ENCODE measurements at places on chromosomes 6 and 20.

DNA sequence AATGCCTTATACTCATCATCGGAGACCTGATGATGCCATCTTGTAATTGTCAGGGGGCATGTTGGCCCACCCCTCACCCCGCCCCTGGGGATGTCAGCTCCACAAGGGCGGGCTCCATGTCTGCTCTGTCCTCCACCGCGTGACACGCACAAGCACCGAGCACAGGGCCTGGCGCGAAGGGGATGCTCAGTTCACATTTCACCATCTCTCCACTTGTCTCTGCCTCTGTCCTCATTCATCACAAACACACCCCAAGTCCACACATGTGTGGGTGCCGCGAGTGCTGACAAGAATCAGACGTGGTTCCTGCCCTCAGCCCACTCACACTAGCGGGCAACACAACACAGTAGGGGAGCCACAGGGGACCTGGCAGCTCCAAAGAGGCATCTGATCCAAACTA, 151.2 kb upstream of the PTPN1 start:
- no peaks in the 10 kb centered on the region for H3K27me3 ChIP-seq
- DNase-seq, result no peak
- H3K4me3 ChIP-seq, result no peak overlapping the region
- no peaks in the 10 kb centered on the region for H3K4me1 ChIP-seq
- H3K27ac ChIP-seq, result no peak overlapping the region

- no peaks in the 10 kb centered on the region for H3K27me3 ChIP-seq
- H3K36me3 ChIP-seq, result no peaks in the 10 kb centered on the region
- DNase-seq, result no peak
- H3K27ac ChIP-seq, result no peak overlapping the region
Measured at GRCh38 chr20:1401451-1401907, 8.6 kb upstream of the FKBP1A start.

DNA sequence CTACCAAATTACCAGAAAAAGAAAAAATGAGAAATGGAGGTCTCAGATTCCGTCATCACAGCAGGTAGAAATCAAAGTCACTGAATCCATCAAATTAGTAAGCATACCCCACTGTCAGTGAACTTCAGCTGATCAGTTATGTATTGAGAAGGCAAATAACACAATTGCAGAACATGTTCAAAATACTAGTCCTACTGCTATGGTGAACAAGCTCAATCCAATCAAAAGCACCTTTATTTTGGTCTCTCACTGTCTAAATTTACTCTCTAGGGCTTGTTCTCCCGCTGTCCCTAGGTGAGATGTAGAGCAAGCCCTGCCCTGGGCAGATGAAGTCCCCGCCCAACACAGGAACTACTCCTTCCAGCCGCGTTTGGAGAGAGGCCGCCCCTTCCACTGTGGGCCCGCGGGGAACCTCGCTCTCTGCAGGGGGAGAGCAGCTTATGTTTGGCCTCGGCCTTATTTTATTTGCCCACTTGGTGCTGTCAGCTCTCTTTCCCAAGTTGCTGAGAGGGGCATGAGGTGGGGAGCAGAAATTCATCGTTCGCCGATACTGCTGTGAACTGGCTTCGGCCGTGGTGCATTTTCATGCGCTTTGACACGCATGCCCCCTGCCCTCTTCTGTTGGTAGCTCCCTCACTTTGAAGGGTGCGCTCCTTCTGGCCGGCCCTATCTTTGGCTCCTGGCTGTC, 14.3 kb upstream of the MAP1LC3A start:
- H3K4me1 ChIP-seq, result no peaks in the 10 kb centered on the region
- H3K4me3 ChIP-seq, result no peak overlapping the region
- no peaks in the 10 kb centered on the region for H3K27me3 ChIP-seq
- DNase-seq, result no peak
- H3K36me3 ChIP-seq, result peaks cover 9% of the 10 kb centered on the region
- no peak overlapping the region for H3K27ac ChIP-seq

DNA sequence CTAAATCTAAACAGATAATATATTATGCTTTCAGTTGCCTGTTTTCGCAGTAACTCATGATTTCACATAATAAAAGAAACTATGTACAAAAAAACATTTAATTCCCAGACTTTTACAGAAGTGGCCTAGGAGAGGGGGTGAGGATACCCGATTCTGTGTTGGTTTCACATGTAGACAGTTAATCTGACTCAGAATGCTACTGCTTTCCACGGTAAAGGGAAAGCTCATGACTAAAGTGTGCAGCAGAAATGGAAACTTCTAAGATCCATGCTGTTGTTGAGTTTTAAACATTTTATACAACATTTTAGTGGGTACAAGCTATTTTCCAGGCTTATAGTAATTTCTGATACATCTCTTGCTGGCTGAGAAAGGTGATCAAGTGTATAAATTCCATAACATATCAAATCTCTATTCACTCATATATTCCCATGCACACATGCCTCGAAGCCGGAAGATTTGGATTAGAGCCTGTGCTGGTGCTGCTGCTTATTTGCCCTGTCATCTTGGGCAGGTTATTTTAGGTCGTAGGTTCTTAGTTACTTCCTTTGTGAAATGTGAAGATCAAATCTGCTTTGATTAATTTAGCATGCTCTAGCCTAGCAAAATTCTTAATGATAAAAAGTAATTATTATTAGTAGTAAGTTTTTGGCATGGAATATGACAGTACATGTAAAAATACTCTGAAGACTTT, 896.7 kb upstream of the MAP3K7 start:
- H3K4me3 ChIP-seq, result no peak overlapping the region
- no peak for DNase-seq
- H3K27me3 ChIP-seq, result no peaks in the 10 kb centered on the region
- no peak overlapping the region for H3K27ac ChIP-seq
- no peaks in the 10 kb centered on the region for H3K36me3 ChIP-seq
- H3K4me1 ChIP-seq, result no peaks in the 10 kb centered on the region

GRCh38 chr6:124294574-124295200, 491.0 kb downstream of the NKAIN2 start:
- no peaks in the 10 kb centered on the region for H3K4me1 ChIP-seq
- DNase-seq, result no peak
- H3K4me3 ChIP-seq, result no peak overlapping the region
- no peaks in the 10 kb centered on the region for H3K36me3 ChIP-seq
- H3K27me3 ChIP-seq, result no peaks in the 10 kb centered on the region
- no peak overlapping the region for H3K27ac ChIP-seq

- H3K27ac ChIP-seq, result no peak overlapping the region
- H3K4me1 ChIP-seq, result no peaks in the 10 kb centered on the region
- no peak for DNase-seq
- no peaks in the 10 kb centered on the region for H3K27me3 ChIP-seq
Measured at GRCh38 chr6:168711049-168711640, 270.2 kb downstream of the SMOC2 start.

DNA sequence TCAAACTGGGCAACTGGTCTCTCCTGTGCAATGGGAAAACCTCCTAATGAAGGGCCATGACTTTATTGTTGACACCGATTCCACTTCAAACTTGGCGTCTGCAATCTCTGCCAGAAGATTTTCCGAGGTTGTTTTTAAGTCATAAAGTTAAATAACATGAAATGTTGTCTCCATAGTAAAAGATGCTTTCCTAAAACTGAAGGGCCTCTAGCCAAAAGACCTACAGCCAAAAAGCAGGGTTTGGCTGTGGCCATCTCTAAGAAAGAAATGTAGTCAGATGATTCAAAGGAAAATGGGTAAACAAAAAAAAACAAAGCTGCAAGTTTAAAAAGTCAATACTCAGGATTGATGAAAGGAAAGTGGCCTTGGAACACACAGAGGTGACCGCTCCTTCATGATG, 14.1 kb downstream of the CD93 start:
- no peaks in the 10 kb centered on the region for H3K4me1 ChIP-seq
- no peak overlapping the region for H3K27ac ChIP-seq
- no peaks in the 10 kb centered on the region for H3K27me3 ChIP-seq
- DNase-seq, result no peak
- no peaks in the 10 kb centered on the region for H3K36me3 ChIP-seq
- H3K4me3 ChIP-seq, result no peak overlapping the region

GRCh38 chr6:2545383-2546038, 205.2 kb downstream of the MYLK4 start:
- DNase-seq, result no peak
- no peak overlapping the region for H3K4me3 ChIP-seq
- no peaks in the 10 kb centered on the region for H3K36me3 ChIP-seq
- H3K4me1 ChIP-seq, result no peaks in the 10 kb centered on the region
- no peak overlapping the region for H3K27ac ChIP-seq
- H3K27me3 ChIP-seq, result no peaks in the 10 kb centered on the region

- no peaks in the 10 kb centered on the region for H3K27me3 ChIP-seq
- H3K27ac ChIP-seq, result peak overlapping the region; percentile 62
Measured at GRCh38 chr6:35663447-35664235, 25.1 kb downstream of the FKBP5 start.

- peaks cover 55% of the 10 kb centered on the region for H3K4me1 ChIP-seq
- H3K27me3 ChIP-seq, result no peaks in the 10 kb centered on the region
- no peaks in the 10 kb centered on the region for H3K36me3 ChIP-seq
- H3K4me3 ChIP-seq, result no peak overlapping the region
- peak; percentile 88 for DNase-seq
Measured at GRCh38 chr6:16333580-16333979, 95.2 kb downstream of the GMPR start.

- H3K4me3 ChIP-seq, result no peak overlapping the region
- H3K36me3 ChIP-seq, result no peaks in the 10 kb centered on the region
- H3K4me1 ChIP-seq, result no peaks in the 10 kb centered on the region
- H3K27me3 ChIP-seq, result peaks cover 5% of the 10 kb centered on the region
- H3K27ac ChIP-seq, result no peak overlapping the region
Measured at GRCh38 chr20:4711511-4711910, 10.2 kb upstream of the PRND start.

GRCh38 chr20:5463007-5463686, 146.4 kb upstream of the PROKR2 start:
- no peaks in the 10 kb centered on the region for H3K36me3 ChIP-seq
- H3K27me3 ChIP-seq, result no peaks in the 10 kb centered on the region
- H3K4me1 ChIP-seq, result no peaks in the 10 kb centered on the region
- no peak for DNase-seq
- H3K27ac ChIP-seq, result no peak overlapping the region
- H3K4me3 ChIP-seq, result no peak overlapping the region

DNA sequence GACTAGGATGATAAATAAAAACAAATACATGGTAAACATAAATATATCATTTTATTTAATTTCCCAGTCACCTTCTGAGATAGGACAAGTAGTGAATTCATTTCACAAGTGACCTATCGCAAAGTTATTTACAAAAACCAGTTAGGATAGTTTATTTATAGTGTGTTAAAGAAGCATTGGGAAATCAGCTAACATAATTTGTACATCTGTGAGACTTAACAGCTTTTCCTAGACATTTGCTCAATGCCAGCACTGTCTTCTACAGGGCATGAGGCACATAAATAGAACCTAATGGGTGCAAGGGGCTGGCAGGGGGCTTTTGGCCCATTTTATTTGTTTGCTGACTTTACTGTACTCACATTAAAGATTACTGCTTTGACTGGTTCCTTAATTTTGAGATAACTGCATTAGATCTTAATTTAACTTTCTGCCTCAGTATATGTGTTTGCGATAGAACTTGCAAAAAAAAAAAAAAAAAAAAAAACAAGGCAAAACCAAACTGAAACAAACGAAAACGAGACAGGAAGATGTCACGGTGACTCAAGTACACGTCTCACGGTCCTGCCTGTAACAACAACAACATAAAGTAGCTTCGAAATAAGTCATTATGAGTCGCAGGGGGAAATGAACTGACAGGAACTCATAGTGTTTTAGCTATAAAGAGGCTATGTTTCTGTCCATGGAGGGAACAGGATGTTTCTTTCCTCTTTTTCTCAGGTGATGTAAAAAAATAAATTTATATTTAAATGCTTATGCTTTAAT, 133.7 kb upstream of the GMDS start:
- peak; percentile 55 for DNase-seq
- H3K4me3 ChIP-seq, result no peak overlapping the region
- H3K27ac ChIP-seq, result no peak overlapping the region
- no peaks in the 10 kb centered on the region for H3K36me3 ChIP-seq
- no peaks in the 10 kb centered on the region for H3K4me1 ChIP-seq

GRCh38 chr6:134346932-134347545, 29.1 kb upstream of the SGK1 start:
- H3K4me3 ChIP-seq, result no peak overlapping the region
- DNase-seq, result no peak
- no peak overlapping the region for H3K27ac ChIP-seq
- no peaks in the 10 kb centered on the region for H3K36me3 ChIP-seq
- H3K4me1 ChIP-seq, result no peaks in the 10 kb centered on the region

- H3K27me3 ChIP-seq, result no peaks in the 10 kb centered on the region
- no peak overlapping the region for H3K4me3 ChIP-seq
- no peaks in the 10 kb centered on the region for H3K4me1 ChIP-seq
- DNase-seq, result no peak
- no peak overlapping the region for H3K27ac ChIP-seq
Measured at GRCh38 chr6:141634269-141634668, 498.5 kb upstream of the GJE1 start.

DNA sequence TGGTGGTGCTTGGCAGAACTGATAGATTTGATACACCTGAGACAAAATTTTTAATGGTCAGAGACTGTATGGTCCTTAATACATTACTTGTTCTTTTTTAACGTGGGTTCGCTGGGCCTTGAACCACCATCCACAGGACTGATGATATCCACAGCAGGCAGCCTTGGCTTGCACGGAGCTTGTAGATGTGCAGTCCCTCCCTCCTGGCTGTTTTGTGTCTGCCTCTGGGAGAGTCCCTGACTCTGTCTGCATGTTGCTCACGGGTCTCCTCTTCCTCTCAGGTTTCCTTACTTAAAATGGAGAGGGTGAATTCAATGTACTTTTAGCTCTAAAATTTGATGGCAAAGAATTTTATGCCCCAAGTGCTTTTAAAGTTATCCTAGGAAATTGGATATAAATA, 17.5 kb downstream of the KIF25 start:
- H3K36me3 ChIP-seq, result no peaks in the 10 kb centered on the region
- H3K27me3 ChIP-seq, result peaks cover 4% of the 10 kb centered on the region
- H3K4me1 ChIP-seq, result no peaks in the 10 kb centered on the region
- no peak overlapping the region for H3K27ac ChIP-seq

DNA sequence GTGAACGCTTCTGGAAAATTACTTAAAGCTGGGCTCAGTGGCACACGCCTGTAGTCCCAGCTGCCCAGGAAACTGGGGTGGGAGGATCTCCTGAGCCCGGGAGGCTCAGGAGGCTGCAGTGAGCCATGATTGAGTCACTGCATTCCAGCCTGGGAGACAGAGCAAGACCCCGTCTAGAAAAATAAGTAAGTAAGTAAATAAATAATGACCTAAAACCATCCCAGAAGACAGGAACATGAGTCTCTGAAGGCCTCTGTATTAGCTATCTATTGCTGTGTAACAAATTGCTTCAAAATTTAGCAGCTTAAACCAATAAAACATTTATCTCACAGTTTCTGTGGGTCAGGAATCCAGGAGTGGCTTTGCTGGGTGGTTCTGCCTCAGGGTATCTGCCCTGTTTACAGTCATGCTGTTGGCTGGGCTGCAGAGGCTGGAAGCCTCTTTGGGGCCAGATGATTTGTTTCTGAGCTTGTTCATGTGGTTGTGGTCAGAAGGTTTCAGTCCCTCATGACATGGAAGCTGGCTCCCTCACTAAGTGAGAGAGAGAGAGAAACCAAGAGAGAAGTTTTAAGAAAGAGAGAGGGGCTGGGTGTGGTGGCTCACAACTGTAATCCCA, 48.4 kb upstream of the NCOA3 start:
- H3K4me3 ChIP-seq, result no peak overlapping the region
- no peaks in the 10 kb centered on the region for H3K36me3 ChIP-seq
- H3K4me1 ChIP-seq, result no peaks in the 10 kb centered on the region
- DNase-seq, result peak; percentile 92
- no peaks in the 10 kb centered on the region for H3K27me3 ChIP-seq
- no peak overlapping the region for H3K27ac ChIP-seq

Data from fibroblast of lung (primary cell).